CD14-positive monocyte (primary cell): ENCODE measurements at places on chromosomes 16 and 17.

GRCh38 chr16:70741783-70742125 lies 55.9 kb upstream of the MTSS2 start:
- DNase-seq: no peak

GRCh38 chr16:1542166-1542500 lies 8.7 kb downstream of the TMEM204 start:
- no peak for DNase-seq

- DNase-seq: peak; percentile 43
Measured at GRCh38 chr16:48561960-48562393, 48.0 kb downstream of the N4BP1 start.

GRCh38 chr16:55470533-55471371 lies 8.2 kb upstream of the MMP2 start:
- no peak for DNase-seq
